Fibroblast of lung (primary cell): ENCODE measurements at places on chromosomes 16 and 17.

DNA sequence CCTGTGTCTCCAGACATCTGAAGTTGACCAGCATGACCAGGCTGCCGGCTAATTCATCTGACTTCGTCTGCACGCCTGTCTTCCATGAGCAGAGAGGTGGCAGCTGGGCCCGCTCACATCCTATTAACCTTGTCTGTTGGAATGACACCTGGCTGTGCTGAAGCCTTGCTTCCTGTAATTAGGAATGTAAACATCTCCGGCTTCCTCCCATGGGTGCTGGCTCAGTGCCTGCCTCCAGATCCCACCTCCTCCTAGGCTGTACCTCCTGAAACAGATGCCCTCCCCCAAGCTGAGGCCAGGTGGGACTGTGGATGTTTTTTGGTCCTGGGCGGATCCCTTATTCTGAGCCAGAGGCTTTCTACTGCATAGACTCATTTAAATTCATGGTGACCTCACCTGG lies 296.3 kb downstream of the HS3ST4 start:
- DNase-seq, result no peak

DNA sequence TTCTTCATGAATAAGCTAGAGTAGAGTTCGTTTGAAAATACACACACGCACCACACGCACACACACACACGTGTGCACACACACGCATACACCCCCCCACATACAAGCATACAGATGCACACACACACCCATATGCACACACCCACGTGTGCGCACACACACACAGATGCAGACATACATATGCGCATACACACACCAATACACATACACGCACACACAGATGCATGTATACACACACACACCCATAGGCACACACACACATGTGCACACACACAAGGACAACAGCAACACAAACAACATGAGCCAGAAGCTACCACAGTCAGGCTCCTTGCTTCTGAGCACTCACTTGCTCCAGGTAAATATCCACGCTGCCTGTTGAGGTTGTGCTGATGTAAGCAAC lies 5.1 kb downstream of the IFT140 start:
- DNase-seq, result no peak

DNA sequence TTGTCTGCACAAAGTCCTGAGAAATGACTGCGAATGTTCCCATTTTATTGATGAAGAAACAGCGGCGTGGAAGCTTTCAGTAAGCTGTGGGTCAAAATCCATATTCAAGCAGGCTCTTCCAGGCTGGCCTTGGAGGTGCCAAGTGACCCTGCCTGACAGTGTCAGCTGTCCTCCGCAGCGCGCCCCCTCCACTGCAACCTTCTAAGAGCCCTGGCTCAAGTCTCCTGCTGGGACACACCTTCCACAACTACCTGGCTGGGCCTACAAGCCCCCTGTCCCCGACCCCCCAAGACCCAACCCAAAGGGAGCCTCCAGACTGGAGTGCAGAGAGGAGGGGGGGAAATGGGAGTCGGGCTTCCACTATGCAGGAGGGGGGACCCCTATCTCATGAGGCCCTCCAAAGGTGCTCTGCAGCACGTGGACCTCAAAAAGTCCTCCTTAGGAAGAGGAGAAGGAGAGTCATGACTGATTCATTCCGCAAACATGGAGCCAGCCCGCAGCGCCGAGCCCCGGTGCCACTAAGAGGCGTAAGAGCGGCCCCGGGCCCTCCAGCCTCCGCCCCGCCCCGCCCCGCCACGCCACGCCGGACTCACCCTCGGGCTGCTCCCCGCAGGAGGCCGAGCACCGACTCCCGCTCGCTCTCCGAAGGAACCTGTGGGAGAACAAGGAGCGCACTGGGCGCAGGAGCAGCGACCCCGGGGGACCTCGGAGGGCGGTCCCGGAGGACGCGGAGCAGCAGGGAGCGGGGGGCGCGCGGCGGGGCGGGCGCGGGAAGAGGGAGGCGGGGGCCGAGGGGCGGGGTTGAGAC lies 574 bp downstream of the MPP3 start:
- DNase-seq, result peak; percentile 57

DNA sequence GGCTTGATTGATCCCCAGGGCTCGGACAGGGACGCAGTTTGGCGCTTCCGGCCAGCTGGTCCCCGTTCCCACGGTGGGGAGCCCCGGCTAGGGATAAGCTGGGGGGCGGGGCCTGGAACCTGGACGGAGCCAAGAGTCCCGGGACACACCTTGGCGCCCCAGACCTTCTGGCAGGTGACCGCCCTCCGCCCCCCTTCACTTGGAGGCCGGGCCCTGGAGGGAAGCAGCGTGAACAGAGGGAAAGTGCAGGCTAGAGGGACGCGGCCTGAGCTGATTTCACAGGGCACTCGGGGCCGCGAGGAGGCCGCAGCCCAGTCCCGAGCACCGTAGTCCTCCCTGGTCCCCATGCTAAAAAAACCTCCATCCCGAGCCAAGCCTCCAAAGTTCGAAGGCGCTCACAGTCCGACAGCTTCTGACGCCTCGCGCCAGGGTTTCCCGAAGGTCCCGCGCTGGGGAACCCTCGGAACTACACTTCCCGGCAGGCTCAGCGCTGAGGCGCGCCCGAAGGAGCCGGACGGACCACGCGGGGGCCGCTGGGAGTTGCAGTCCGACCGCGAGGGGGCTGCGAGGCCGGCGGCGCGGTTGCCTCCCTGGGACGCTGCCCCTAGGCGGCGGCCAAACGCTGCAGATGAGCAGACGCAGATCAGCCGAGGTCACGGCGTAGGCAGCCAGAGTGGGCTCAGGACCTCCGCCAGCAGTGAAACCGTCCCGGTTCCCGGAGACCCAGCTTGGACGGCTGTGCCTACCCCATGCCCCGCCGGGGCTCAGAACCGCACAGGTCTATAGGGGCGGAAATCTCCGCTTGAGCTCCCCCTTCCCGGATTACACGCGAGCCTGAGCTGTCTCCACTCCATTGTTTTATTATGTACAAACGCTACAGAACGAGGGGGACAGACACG lies at the start of gene TBX6:
Gene TBX6 (minus strand): TSS at position 451 of the 899 bp plus-strand sequence. CDS start 731 bp downstream, outside the sequence.
- peak; percentile 84 for DNase-seq

GRCh38 chr16:14337303-14338191 lies 266.4 kb downstream of the MRTFB start:
- DNase-seq, result no peak

DNA sequence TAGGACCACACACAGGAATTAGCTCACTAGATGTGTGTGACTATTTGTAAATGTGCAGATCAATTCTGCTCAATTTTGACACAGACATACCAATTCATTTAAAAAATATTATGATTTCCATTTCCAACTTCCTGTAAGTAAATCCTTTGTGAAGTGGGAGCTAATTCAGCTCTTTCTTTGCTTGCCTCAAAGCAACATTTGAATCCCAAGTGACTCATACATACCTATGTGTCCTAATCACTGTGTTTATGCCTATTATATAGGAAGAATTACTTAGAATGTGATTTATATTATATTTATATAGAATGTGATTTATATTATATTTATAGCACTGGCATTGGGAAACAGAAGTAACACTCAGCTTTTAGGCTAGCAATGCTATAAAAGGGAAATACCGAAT lies 195.9 kb upstream of the C17orf78 start:
- peak; percentile 84 for DNase-seq

GRCh38 chr17:15377200-15377599 lies 35.8 kb upstream of the TEKT3 start:
- DNase-seq, result peak; percentile 86

GRCh38 chr17:42329025-42329976 lies 41.0 kb downstream of the STAT5A start:
- peak; percentile 91 for DNase-seq

GRCh38 chr16:79419148-79419547 lies 181.4 kb downstream of the MAF start:
- no peak for DNase-seq

DNA sequence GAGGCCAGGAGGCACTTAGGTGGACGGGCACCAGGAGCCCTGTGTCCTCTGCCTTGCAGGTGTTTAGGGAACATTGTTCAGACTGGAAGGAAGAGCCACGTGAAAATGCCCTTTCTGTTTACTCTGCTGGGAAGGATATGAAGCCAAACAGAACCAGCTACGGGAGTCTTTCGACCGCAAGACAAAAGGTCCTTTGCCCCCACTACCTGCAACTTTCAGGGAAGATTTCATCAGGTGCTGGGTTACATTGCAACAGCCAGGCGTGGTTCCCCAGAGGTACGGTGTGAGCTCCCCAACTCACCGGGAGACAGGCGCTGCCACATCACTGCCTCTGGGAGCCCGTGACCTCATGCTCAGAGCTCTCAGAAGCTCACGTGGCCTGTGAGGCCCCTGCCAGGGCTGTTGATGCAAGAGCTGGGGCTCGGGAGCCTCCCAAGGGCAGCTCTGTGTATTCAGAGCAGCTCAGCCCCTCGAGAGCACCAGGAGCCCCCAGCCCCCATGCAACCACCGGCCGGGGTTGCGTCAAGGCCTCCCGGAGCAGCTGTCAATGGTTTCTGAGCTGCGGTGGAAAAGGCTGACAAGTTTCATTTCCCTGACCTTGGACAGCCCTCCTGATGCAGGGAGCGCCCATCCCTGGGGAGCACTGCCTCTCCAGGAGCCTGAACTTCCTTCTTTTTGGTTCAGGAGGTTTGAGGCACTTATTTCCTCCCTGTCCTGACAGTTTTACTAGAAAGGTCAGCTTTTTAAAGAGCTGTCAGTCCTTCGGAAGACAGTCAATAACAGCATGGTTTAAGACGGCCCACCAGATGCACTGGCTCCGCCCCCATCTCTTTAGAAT lies 42.1 kb downstream of the TBC1D16 start:
- DNase-seq, result peak; percentile 72

- DNase-seq, result no peak
These were observed 6.4 kb upstream of the ITGAX start for GRCh38 chr16:31348579-31348978.

DNA sequence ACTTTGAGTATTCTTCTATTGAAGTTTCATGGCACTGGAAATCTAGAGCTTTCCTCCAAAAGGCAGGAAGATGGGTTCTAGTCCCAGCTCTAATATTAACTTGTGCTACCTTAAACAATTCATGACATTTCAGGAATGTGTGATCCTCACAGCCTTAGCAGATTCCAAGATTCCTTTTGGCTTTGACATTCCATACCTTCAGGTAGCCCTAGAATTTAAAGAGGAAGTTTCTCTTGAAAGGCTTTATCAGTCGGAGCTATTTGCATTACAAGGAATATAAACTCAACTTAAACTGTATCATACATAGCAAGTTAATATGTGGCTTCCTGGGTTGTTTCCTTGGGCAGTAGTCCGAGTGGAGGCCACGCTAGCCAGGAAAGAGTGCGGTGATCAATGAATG lies 330.0 kb downstream of the SHISA9 start:
- no peak for DNase-seq

GRCh38 chr17:48420823-48421222 lies 9.2 kb downstream of the SKAP1 start:
- DNase-seq, result no peak

GRCh38 chr17:13597723-13598347 lies 3.9 kb downstream of the HS3ST3A1 start:
- DNase-seq, result peak; percentile 69

DNA sequence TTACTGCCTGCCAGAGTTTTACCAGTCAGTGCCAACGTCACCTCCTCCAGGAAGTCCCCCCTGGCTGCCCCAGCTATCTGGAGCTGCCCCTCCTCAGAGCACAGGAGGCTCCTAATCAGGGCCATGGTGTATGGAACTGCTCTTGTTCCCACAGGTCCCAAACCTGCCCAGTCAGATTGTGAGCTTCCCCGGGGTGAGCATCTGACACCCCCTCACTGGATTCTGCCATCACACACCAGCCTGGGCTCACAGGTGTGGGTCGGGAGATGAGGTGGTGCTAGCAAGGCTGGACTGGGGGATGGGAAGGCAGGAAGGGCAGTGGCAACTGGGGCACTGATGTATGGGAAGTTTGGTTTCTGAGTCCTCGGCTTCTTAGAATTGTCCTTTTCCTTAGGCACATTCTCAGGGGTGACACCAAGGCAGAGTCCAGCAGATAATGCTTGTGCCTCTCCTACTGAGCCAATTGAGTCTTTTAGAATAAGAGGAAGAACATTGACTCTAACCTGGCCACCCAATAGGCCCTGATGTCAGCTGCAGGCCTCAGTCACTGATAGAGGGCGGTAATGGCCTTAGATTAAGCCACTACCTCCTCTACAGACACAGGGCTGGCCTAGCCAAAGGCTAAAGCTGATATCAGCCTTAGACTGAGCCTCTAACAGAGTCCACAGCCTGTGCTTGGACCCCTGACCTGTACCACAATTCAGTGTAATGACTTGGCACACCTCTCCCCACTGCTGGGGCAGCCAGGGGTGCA lies 107.9 kb downstream of the WSCD1 start:
- DNase-seq, result no peak

GRCh38 chr17:74903671-74904070 lies 10.2 kb upstream of the FADS6 start:
- no peak for DNase-seq

DNA sequence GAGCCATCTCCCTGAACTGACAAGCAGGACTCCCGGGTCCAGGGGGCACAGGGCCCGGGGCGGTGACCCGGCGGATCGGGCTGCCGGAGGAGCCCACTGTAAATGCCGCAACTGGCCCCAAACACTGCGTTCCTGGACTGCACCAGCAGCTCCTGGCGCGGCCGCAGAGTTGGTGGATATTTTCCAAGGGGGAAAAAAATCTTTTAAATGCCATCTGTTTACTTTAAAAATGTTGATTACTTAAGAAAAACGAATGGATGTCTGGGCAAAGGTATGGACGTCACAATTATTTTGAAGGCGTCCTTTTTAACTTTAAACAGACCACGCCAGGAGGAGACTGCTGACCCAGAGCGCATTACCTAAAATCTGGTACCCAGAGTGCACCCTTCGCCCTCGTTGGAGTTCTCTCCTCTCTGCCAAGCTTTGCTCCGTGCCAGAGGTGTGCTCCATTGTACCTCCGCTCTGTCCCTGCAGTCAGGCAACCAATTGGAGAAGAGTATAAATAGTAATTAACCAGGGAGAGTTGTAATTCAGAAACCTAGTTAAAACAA lies 3.4 kb downstream of the HS3ST3B1 start:
- no peak for DNase-seq

DNA sequence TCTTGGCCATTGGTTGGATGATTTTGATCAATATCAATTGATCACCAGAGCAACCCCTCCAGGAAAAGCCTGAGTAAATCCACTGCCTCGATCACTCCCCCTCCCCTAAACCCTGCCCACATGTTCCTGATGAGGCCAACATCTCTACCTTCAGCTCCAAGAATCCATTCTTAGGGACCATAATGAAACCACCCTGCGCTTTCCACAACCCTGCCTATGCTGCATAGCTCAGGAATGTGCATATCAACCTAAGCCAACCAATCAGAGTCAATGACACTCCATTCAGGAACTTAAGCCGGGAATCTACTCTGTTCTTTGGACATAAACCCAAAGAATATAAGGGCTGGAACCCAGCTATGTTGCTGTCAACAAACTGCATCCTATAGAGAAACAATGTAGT lies 86.3 kb downstream of the MYH11 start:
- DNase-seq, result peak; percentile 33

- peak; percentile 30 for DNase-seq
These were observed 29.1 kb upstream of the MED13 start for GRCh38 chr17:62094175-62094574.

DNA sequence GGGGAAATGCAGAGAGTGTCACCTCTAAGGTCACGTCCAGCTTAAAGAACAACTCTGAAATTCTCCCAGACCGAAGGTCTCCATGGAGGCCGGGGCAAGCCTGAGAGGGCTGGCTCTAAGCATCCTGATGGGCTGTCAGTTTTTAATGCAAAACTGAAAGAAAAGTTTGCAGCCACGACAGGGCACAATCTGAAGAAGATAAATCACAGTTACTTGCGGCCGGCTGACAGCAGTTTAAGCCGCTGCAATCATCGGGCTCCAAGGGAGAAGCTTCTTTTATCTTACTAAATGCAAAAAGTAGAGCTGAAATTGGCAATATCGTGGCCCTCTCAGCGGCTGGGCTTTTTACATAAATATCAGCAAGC lies 168.8 kb downstream of the CYLD start:
- no peak for DNase-seq
